ENCODE measurements at places on chromosomes 6 and 20. TPM values are rescaled to one million over a fixed set of nuclear protein-coding genes. Genes with fewer than 3 reads are reported as not detected.

Gene HMGN4
- total RNA-seq = 64.3 TPM

Gene BPIFB2
- not detected for total RNA-seq

Gene PDE7B
- total RNA-seq = 10.3 TPM

Gene AGER
- 3.7 TPM for total RNA-seq

Gene EEF1A2
- total RNA-seq = 330 TPM

DNA sequence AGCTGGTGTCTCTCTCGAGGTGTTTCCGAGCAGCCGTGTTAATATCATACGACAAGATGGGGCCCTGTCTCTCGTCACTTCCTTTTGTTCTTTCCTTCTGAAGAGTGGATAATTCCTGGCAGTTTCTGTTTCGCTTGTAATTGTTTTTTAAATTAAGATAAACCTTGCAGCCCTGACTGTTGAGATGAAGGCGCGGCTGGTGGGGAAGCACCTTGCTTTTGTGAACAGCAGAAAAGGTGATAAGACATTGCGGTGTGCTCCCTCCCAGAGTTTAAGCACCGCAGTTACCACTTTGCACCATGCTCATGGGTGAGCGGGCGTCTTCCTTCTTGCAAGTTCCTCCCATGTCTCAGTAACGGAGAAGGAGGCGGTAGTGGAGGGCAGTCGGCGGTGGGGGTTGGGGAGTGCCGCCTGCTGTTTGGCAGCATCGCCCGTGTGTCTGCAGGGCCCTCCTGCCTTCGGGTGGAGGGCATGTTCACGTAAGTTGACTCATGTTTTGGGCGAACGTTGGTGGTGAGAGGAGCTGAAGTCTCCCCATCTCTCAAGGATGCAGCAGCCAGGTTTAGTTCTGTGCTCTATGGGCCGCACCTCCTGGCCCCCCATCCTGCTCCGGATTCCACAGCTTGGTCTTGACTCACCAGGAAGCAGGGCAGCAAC lies 345.9 kb downstream of the TAF4 start:
- H3K4me3 ChIP-seq = no peak overlapping the region
- peaks cover 25% of the 10 kb centered on the region for H3K27me3 ChIP-seq
- H3K27ac ChIP-seq = no peak overlapping the region
- H3K4me1 ChIP-seq = no peaks in the 10 kb centered on the region
- no peak for DNase-seq
- H3K36me3 ChIP-seq = no peaks in the 10 kb centered on the region

DNA sequence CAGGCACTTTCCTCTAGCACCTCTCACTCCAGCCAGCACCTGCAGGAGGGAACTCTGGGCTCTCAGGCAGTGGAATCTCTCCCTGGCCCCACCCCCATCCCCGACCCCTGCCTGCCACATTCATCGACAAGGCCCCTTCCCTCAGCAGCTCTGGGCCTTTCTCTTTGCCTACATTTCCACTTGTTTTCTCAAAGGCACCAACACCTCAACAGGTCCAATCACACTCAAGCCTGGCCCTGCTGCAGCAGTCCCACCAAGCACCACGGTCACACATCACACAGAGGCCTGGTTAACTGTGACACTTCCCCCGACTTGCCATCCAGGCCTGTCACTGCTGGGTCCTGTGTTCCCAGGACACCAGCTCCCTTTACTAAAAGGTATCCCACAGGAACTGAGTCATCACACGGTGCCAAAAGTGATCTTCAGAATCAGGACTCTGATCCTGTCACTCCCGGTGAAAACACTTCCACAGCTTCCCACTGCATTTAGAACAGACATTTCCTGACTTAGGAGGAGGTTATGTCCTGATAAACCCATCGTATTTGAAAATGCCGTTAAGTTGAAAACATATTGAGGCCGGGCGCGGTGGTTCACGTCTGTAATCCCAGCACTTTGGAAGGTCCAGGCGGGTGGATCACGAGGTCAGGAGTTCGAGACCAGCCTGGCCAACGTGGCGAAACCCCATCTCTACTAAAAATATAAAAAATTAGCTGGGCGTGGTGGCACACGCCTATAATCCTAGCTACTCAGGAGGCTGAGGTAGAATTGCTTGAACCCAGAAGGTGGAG lies 54.9 kb downstream of the MYH7B start:
- H3K36me3 ChIP-seq = peaks cover 88% of the 10 kb centered on the region
- no peaks in the 10 kb centered on the region for H3K27me3 ChIP-seq
- no peak overlapping the region for H3K4me3 ChIP-seq
- peaks cover 4% of the 10 kb centered on the region for H3K4me1 ChIP-seq
- no peak for DNase-seq

- DNase-seq = peak; percentile 43
- H3K27me3 ChIP-seq = peaks cover 2% of the 10 kb centered on the region
Measured at GRCh38 chr20:36117638-36118037, 36.9 kb upstream of the EPB41L1 start.

DNA sequence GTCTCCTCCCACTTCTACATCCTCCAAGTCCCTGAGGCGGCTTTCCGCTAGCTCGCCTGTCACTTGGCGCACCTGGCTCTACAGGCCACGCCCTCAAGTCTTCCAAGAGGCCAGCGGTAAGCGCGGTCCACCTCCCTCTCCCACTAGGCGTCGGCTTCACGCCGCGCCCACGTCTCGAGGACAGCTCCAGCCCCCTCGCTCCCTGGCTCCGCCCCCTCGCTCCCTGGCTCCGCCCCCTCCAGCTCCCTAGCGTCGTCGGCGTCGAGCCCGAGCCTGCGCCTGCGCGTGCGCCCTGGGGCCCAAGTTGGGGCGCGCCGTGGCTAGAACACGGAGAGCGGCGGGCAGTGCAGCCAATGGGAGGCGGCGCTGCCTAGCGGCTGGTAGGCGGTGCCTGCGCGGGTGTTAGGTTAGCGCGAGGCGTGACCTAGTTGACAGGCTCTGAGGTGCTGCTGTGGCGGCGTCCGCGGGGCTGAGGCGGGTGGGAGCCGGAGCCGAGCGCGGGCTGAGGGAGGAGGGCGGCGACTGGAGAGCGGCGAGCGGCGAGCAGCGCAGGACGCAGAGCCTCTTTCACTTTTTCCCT lies at the start of gene MACROD2:
Gene MACROD2, plus strand, starts transcription at position 431 of the 580 bp plus-strand sequence.
- H3K4me1 ChIP-seq = peaks cover 8% of the 10 kb centered on the region
- DNase-seq = peak; percentile 91
- peaks cover 6% of the 10 kb centered on the region for H3K27me3 ChIP-seq
- no peak within 1 kb of the TSS for H3K27ac ChIP-seq

DNA sequence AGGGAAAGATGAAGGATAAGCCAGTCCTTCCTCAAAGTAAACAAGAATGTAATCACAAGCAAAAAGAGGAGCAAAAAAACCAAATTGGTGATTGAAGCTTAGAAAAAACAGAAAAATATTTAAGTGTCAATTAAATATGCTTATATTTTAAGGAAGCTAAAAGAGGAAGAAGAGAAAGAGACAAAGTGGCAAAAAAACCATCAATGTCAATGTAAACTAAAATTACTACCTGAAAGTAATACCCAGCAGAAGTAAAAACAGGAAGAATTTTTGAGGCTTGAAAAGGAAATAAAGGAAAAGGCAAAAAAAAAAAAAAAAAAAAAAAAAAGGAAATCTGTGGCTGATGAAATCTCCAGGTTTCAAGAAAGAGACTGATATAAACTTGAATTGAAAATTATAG lies 36.2 kb upstream of the OGFRL1 start:
- no peak overlapping the region for H3K4me3 ChIP-seq
- H3K27ac ChIP-seq = no peak overlapping the region
- no peaks in the 10 kb centered on the region for H3K36me3 ChIP-seq

DNA sequence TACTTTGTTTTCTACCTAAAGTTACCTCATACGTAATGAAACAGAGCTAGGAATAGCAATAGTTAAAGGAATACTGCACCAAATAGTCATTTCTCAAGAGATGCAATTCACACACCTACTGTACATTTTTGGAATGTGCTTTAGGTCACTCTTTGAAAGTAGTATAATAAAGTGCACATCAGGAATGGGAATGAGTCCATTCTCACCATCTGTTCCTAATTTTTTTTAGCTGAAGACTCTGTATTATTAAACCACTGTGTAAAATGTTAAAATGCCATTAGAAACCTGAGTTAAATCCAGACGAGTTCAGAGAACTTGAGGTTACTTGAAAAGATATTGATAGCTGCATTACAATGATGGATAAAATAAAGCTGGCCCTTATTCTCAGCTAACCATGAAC lies 51.9 kb upstream of the EPHA7 start:
- H3K27ac ChIP-seq = no peak overlapping the region
- H3K4me1 ChIP-seq = no peaks in the 10 kb centered on the region
- peak; percentile 71 for DNase-seq
- no peak overlapping the region for H3K4me3 ChIP-seq

GRCh38 chr6:134674562-134674961 lies 275.3 kb downstream of the ALDH8A1 start:
- H3K36me3 ChIP-seq = no peaks in the 10 kb centered on the region
- peaks cover 6% of the 10 kb centered on the region for H3K4me1 ChIP-seq
- H3K4me3 ChIP-seq = no peak overlapping the region
- no peak for DNase-seq
- H3K27ac ChIP-seq = no peak overlapping the region

DNA sequence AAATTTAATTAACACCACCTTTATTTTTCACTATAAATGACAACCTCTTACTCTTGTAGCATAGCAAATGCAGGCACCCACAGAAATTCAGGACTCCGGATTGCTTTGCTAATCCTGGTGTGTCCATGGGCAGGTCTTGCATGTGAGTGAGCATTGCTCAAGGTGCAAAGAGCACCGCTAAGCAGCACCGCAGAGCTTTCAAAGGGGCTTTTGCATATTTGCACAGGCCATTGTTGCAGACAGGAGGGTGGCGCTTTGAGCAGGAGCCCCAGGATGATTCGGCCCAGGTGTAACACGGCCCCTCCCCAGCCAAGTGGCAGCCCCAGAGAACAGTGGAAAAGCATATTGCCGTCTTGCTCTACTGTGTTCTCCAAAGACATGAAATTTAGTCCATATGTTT lies 293.2 kb downstream of the NRN1 start:
- H3K4me1 ChIP-seq = peaks cover 2% of the 10 kb centered on the region
- H3K27me3 ChIP-seq = no peaks in the 10 kb centered on the region
- no peak for DNase-seq
- no peak overlapping the region for H3K27ac ChIP-seq
- no peak overlapping the region for H3K4me3 ChIP-seq

- peaks cover 28% of the 10 kb centered on the region for H3K27me3 ChIP-seq
- DNase-seq = peak; percentile 25
- H3K36me3 ChIP-seq = no peaks in the 10 kb centered on the region
Measured at GRCh38 chr6:133244519-133244918, 3.4 kb downstream of the EYA4 start.

GRCh38 chr20:31923388-31924331 lies 28.2 kb downstream of the PDRG1 start:
- no peaks in the 10 kb centered on the region for H3K36me3 ChIP-seq
- peaks cover 6% of the 10 kb centered on the region for H3K27me3 ChIP-seq
- no peaks in the 10 kb centered on the region for H3K4me1 ChIP-seq
- H3K4me3 ChIP-seq = no peak overlapping the region
- DNase-seq = no peak
- no peak overlapping the region for H3K27ac ChIP-seq

GRCh38 chr6:12111363-12111670 lies 99.2 kb downstream of the HIVEP1 start:
- no peaks in the 10 kb centered on the region for H3K27me3 ChIP-seq
- H3K36me3 ChIP-seq = peaks cover 18% of the 10 kb centered on the region
- no peak overlapping the region for H3K27ac ChIP-seq
- H3K4me1 ChIP-seq = no peaks in the 10 kb centered on the region
- H3K4me3 ChIP-seq = no peak overlapping the region
- DNase-seq = no peak

- H3K4me1 ChIP-seq = no peaks in the 10 kb centered on the region
- no peak overlapping the region for H3K4me3 ChIP-seq
- no peak for DNase-seq
- H3K27me3 ChIP-seq = no peaks in the 10 kb centered on the region
Measured at GRCh38 chr6:14573703-14574290, 456.2 kb downstream of the CD83 start.

GRCh38 chr20:60882836-60883235 lies 369.2 kb upstream of the CDH4 start:
- no peak for DNase-seq
- no peaks in the 10 kb centered on the region for H3K27me3 ChIP-seq
- no peaks in the 10 kb centered on the region for H3K4me1 ChIP-seq

DNA sequence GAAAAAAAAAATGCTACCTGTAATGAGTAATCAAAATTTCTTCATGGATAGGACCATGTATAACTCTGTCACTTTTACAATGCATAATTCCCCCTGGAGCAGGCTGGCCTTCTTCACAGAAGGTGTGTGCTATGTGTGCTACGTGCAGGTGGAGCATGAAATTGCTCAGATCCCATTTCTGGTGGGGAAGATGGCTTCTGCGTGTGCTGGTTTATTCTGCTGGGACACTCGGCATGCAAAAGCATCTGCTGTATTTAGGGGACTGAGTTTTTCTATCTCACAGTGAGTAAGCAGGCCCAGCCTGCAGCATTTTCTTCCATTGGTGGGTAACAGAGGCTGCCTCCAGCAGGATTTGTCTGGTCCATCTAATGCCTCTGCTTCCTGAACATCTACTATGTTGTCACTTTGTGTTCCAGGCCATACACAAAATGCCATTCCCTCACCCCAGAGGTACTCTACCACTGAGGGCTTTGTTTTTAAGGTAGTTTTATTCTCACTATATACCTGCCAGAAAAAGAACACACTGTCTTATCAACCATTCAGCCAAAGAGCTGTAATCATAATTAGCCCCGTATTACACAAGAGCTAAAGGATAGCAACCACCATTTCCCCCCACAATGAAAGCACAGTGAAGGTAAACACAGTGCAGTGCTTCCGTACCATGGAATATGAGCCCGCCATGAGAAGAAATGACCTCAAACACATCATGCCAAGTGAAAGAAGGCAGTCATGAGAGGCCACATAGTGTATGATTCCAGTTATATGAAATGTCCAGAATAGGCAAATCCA lies 62.4 kb downstream of the SYNDIG1 start:
- no peak overlapping the region for H3K27ac ChIP-seq
- H3K4me3 ChIP-seq = no peak overlapping the region
- no peaks in the 10 kb centered on the region for H3K27me3 ChIP-seq
- no peaks in the 10 kb centered on the region for H3K36me3 ChIP-seq

DNA sequence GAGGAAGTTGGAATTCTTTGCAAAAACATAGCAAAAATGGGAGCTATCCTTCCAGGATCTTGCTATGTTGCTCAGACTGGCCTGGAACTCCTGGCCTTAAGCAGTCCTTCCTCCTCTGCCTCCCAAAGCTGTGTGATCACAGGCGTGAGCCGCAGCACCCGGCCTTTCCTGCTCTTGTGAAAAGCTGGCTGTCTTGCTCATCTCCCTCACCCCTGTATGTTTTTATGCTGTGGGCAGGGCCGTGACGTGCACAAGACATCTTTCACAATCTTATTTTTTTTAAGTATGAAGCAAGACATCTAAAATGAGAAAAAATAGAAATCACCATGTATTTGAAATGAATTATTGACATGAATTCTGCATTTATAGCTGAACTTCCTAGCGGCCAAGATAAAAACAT lies 110.4 kb downstream of the SAMD5 start:
- DNase-seq = no peak
- no peaks in the 10 kb centered on the region for H3K4me1 ChIP-seq
- no peaks in the 10 kb centered on the region for H3K27me3 ChIP-seq

DNA sequence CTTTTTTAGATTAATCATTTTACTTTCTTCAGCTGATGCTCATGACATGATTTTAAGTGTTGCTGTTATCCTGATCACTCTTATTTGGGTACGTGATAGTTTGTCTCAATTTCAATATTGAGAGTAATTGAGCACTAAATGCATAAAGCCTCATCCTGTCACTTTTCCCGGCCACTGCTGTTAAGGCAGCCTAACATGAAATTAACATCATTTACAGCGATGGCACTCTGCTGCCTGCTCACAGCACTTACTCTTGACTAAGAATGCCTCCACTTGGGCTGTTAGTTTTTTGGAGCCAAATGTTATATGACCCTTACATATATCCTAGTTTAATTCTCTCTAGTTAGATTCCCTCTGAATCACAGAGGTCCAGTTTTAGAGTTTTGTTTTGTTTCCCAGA lies 107.3 kb downstream of the SLX4IP start:
- H3K4me3 ChIP-seq = no peak overlapping the region
- DNase-seq = no peak
- H3K36me3 ChIP-seq = no peaks in the 10 kb centered on the region
- no peaks in the 10 kb centered on the region for H3K27me3 ChIP-seq
- no peak overlapping the region for H3K27ac ChIP-seq
